CD4-positive, alpha-beta T cell treated with Interleukin-15 for 1 hour (primary cell): ENCODE measurements at places on chromosomes 4 and X.

DNA sequence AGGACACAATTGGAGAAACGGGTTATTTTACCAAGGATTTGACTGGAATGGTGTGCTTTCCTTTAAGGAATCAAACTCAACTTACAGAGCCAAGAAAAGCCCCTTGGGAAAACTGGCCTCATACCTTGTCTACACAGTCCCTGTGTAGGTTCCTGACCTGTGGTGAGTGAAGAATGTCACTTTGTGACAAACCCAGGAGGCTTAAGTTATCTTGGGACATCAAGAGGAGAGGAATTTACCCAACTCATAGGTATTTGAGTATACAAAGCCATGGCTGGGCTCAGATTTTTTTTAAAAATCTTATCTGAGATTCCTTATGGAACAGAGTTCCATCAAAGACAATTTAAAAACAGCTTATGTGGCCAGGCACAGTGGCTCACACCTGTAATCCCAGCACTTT is 112.1 kb downstream of the EIF4E start:
- no peak for DNase-seq

GRCh38 chrX:43018031-43018430 is 240.1 kb upstream of the PPP1R2C start:
- DNase-seq, result no peak

- DNase-seq, result no peak
Observed at GRCh38 chr4:8880851-8881250, 9.2 kb upstream of the HMX1 start.

DNA sequence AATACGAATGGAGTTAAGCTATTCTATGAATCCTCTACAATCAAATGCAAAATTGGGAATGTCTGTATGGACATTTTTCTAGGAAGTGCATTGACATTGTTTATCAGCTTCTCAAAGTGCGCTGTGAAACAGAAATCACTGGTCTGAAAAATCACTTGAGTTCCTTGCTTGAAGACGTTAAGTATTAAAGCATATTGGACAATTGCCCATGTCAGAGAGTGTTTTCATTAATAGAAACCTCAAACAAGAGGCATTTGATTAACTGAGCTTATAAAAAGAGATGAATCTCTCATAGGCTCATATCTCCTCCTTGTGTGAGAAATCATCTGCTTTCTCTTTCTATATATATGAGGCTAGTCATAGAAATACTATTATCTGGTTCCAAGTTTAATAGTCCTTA is 692.1 kb upstream of the POU3F4 start:
- DNase-seq, result no peak

- DNase-seq, result no peak
Observed at GRCh38 chr4:129804461-129804981, 708.6 kb downstream of the C4orf33 start.

- no peak for DNase-seq
Observed at GRCh38 chrX:28351801-28352200, 235.4 kb upstream of the IL1RAPL1 start.

DNA sequence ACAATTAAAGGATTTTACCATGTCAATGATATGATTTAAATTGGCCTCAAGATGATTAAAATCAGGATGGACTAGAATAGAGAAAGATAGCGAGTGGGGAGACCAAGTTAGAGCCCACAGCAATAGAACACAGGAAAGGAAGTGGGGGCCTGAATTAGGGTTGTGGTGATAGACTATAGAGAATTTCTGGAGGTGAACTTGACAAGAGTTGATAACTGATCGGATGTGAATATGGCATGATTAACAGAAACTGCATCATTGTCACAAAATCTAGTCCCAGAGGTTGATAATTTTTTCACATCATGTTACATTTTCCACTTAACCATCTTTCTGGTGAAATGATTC is 26.3 kb upstream of the TRPC3 start:
- no peak for DNase-seq

DNA sequence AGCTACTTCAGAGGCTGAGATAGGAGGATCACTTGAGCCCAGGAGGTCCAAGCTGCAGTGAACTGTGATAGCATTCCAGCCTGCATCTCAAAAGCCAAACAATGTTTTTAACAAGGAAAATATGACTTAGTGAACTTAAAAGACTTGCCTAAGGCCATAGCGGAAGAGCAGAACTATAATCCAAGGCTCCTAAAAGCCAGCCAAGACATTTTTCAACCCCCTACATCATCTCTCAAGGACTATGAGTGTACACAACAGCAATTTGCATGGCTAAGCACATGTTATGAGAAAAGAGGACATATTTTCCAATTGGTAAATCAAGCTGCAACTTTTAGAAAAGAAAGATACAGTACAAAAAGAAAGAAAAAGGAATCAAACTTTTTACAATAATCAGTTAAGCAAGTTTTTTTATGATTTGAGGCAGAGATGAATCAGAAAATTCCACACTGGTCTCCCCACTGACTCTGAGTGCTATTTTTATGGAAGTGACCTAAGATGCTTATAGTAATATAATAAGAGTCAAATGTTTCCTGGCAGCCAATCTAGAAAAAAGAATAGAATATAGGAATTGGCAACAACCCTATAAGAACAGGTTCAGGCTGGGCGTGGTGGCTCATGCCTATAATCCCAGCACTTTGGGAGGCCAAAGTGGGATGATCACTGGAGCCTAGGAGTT is 9.8 kb upstream of the ACOT9 start:
- no peak for DNase-seq

DNA sequence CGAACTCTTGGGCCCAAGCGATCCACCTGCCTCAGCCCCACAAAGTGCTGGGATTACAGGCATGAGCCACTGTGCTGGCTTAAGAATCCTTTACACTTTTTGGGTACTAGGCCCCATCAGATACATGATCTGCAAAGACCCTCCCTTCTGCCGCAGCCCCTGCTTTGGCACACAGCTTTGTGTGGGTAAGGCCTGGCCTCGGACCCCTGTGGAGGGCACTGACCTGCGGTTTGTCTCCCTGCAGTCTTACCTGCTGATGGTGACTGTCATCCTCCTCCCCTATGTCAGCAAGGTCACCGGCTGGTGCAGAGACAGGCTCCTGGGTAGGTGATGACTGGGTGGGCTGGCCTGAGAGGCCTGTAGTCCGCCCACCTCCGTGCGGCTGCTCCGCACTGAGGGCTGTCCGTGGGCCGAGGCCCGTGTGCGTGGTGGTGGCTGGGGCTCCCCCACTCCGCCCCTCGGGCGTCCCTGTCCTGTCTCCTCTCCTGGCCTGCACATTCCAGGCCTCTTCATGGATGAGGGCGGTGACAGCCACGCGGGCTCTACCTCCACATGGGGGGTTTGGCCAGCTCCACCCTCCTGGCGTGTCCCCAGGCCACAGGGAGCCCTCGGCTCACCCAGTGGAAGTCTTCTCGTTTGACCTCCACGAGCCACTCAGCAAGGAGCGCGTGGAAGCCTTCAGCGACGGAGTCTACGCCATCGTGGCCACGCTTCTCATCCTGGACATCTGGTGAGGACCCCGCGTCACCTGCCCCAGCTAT is 18.0 kb downstream of the DGKQ start:
- DNase-seq, result peak; percentile 5

DNA sequence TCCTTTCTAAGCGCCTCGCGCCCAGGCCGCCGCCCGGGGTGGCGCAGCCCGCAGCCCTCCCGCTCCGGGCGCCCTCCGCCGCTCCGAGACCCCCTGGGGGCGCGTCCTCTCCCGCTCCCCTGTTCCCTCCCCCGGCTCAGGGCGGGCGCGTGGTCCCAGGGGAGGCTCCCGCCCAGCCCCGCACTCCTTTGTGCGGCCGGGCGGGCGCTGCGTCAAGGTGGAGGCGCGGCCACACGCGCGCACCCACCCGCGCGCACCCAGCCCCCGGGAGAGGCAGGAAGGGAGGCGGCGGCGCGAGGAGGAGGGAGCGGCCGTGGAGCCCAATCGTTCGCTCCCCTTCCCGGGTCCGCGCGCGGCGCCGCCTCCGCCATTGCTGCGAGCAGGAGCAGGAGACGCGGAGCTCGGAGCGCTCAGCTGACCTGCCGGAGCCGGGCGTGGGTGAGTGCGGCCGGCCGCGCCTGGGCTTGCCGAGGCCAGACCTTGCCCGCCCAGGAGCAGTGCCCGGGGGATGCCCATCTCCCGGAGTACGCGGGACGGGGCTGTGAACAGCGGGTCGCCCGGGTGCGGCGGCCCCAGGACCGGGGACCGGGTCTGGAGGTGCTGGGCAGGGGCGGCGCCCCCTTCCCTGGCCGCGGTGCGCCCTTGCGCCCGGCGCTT is at the start of gene NSG1:
TSS of gene NSG1 (plus strand) at position 367 of the 657 bp plus-strand sequence. CDS start 528 bp downstream, outside the sequence.
- no peak for DNase-seq

GRCh38 chrX:2526390-2526789 is 25.6 kb upstream of the DHRSX start:
- DNase-seq, result no peak

GRCh38 chrX:103697687-103698086 is 11.2 kb upstream of the MORF4L2 start:
- DNase-seq, result no peak

GRCh38 chrX:103367502-103367901 is 8.8 kb upstream of the BEX3 start:
- DNase-seq, result no peak

DNA sequence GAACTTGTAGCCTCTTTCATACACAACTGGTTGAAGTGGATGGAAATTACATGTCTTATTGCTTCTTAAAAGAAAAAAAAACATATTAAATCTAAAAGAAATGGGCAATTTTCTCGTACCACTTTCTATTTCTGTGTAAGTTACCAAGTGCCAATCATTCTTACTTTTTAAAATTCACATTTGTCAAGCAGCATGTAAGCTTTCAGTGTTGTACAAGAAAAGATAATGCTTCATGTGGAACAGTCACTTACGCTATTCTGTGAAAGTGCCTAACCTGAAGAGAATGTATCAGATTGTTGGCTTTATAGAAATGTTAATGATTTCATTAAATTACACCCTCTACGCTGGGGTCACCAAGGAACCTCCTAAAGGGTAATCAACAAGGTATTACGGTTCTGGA is 4.4 kb upstream of the DCTD start:
- no peak for DNase-seq

- no peak for DNase-seq
Observed at GRCh38 chrX:13996650-13997049, 33.0 kb downstream of the GEMIN8 start.

- DNase-seq, result no peak
Observed at GRCh38 chr4:38868059-38868960, 704 bp downstream of the FAM114A1 start.

DNA sequence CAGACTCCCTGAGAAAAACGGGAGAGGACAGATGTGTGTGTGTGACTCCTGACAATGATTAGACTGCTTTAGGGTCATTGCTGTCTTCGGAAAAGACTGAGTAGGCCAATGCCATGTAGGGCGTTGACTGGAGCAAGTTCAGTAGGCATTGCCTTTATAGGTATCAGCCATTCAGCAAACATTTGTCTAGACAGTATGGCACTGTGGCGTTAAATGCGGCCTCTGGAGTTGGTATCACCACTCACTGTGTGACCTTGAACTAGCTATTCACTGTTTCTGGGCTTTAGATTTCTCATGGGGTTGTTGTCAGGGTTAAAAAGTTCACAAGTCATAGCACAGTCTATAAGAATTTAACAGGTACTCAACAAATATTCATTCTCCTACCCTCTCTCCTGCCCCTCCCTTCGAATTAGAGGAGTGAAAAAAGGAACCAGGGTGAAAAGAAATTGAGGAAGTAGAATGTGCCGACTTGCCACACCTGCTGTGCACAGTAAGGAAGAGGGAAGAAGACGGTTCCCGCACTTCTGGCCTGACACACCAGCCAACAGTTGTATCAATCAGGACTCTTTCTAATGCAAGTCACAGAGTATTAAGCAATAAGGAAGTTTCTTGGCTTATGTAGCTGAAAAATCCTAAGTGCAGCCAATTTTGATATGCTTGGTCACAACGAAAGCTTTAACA is 83.2 kb upstream of the PLAC8 start:
- DNase-seq, result peak; percentile 65

- DNase-seq, result peak; percentile 84
Observed at GRCh38 chr4:1870328-1870577, 940 bp upstream of the NSD2 start.

GRCh38 chr4:153153339-153153871 is 50.8 kb upstream of the TRIM2 start:
- peak; percentile 66 for DNase-seq

- no peak for DNase-seq
Observed at GRCh38 chrX:131910586-131910985, 112.5 kb upstream of the STK26 start.

DNA sequence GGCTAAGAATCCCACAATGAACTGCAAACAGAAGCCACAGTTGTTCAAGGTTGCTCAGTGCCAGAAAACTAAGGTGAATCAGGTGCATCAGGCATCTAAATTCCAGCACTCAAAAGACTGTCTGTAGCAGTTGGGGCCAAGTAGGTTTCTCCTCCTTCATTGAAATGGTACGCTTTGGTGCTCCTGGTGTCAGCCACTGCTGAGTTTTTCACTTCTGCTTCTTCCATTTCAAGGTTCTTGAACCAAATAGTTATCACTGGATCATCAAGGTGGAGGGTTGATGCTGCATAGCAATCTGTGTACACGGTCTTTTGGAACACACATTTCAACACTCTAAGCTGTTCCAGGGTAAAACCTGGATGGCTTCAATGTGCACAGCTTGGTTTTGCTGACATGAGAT is 74.4 kb downstream of the TMA16 start:
- DNase-seq, result no peak

GRCh38 chrX:110284159-110284558 is 33.7 kb downstream of the AMMECR1 start:
- no peak for DNase-seq

GRCh38 chrX:135984791-135985156 is 461 bp upstream of the SLC9A6 start:
- DNase-seq, result no peak

DNA sequence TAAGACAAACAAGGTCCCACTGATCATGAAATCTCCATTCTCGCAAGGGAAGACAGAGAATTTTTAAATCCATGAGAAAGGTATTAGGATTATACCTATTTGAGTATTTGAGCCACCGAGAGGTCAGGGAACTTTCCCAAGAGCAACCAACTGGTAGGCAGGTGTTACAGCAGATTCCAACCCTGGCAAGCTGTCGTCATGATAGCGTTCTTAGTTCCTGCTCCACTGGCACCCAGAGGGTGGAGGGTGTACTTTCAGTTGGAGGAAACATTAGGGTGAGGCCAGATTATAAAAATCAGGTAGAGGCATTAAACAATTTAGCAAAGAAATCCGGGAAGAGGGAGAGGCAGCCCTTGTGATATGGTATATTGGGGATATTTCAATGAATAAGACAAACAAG is 23.3 kb downstream of the COQ2 start:
- no peak for DNase-seq

GRCh38 chr4:136680271-136680670 is 852.0 kb downstream of the PCDH18 start:
- no peak for DNase-seq
